ENCODE measurements at places on chromosomes 3 and 15. TPM values are rescaled to one million over a fixed set of nuclear protein-coding genes. Genes with fewer than 3 reads are reported as not detected.

The GOLGA8T gene
- total RNA-seq, result not detected

The TMEM266 gene
- not detected for total RNA-seq

The SAMD7 gene
- total RNA-seq, result not detected

The KCNMB2 gene
- not detected for total RNA-seq

The SPTBN5 gene
- total RNA-seq, result 2.6 TPM

The SYNM gene
- total RNA-seq, result 43.4 TPM

The LRRC34 gene
- 0.60 TPM for total RNA-seq
